Foreskin melanocyte (primary cell): ENCODE measurements at places on chromosomes 13 and 19.

- no peak for DNase-seq
Observed at GRCh38 chr13:52701728-52702465, 37.7 kb downstream of the CNMD start.

- no peak for DNase-seq
Observed at GRCh38 chr19:51093101-51093500, 10.4 kb upstream of the KLK14 start.

DNA sequence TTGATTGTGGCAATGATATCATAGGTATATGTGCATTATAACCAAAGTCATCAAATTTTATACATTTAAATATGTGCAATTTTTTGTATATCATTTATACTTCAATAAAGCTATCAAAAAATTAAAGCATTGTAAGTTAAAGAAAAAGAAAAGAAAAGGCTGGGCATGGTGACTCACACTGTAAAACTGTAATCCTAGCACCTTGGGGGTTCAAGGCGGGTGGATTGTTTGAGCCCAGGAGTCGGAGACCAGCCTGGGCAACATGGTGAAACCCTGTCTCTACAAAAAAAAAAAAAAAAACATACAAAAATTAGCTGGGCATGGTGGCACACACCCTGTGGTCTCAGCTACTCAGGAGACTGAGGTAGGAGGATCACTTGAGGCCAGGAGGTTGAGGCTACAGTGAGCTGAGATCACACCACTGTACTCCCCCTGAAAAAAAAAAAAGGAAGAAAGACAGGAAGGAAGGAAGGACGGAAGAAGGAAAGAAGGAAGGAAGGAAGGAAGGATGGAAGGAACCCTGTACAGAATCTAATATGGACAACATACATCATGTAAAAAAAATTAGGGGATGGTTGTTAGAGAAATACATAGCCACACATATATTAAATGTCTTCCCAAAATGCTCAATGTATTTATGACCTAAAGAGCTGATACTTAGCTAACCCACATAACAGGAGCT lies 21.7 kb upstream of the SLC25A30 start:
- DNase-seq, result no peak

DNA sequence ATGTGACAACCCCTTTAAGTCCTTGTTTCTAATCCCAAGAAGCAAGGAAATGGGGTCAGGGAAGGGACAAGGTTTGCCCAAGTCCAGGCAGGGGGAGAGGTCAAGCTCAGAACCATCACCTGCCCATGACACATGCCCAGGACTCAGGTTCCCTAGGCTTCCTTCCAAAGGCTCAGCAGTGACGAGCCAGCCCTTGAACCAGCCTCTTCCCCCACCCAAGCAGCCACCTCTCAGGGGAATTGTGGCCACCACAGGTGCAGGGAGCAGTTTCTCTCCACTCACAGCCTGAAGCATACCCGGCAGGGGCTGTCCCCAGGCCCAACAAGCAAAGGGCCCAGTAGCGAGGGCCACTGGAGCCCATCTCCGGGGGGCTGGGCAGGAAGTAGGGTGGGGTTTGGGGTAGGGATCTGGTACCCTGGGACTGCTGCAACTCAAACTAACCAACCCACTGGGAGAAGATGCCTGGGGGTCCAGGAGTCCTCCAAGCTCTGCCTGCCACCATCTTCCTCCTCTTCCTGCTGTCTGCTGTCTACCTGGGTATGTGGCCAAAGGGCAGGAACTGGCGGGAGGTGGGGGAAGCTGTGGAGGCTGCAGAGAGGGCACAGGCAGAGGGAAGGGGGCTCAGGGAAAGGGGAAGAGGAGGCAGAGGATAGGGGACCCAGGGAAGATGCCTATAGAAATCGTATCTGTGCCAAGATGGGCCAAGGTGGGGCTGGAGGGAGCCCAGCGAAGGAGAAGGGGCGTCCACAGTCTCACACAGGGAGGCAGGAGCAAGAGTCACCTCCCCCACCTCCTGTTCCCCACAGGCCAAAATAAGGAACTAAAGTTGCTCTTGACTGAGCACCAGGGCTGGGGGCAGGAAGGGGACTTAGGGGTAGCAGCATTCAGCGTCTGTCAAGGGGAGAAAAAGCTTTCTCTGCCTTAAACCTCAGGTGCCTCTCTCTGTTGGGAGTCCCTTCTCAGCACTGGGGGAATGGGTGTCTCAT lies at the start of gene CD79A:
Gene CD79A (plus strand): TSS at position 433 of the 986 bp plus-strand sequence. CDS start 26 bp downstream, at position 459.
- DNase-seq, result no peak

- DNase-seq, result no peak
Observed at GRCh38 chr19:54916822-54917221, 10.9 kb downstream of the NCR1 start.

GRCh38 chr19:9671655-9672054 lies 3.2 kb downstream of the ZNF562 start:
- DNase-seq, result no peak

- DNase-seq, result no peak
Observed at GRCh38 chr13:105016266-105016665, 1519.2 kb downstream of the EFNB2 start.

GRCh38 chr13:97344265-97345175 lies 89.4 kb upstream of the RAP2A start:
- peak; percentile 35 for DNase-seq

GRCh38 chr13:41052441-41052840 lies 8.9 kb upstream of the WBP4 start:
- DNase-seq, result no peak

GRCh38 chr19:44661205-44661604 lies 10.1 kb upstream of the CEACAM19 start:
- DNase-seq, result no peak

DNA sequence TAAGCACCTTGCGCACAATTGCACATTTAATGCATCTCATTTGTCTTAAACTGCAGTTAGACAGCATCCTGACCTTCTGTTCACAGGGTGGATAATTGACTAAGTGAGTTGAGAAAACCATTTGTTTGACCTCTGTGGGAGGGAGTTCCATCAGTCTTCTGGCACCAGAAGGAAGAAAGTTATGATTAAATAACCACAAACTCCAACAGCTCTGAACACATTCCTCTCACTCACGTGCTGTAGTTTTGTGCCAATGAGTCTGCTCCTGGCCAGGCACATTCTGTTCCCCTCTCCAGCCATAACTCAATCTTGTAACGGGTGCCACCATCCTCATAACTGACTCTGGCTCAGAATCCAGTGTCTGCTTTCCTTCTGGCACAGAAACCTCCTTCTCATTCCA lies 817.2 kb downstream of the SLITRK1 start:
- no peak for DNase-seq

- no peak for DNase-seq
Observed at GRCh38 chr13:51494156-51494555, 41.3 kb upstream of the INTS6 start.

- DNase-seq, result no peak
Observed at GRCh38 chr13:49248622-49249002, 887 bp downstream of the CDADC1 start.

DNA sequence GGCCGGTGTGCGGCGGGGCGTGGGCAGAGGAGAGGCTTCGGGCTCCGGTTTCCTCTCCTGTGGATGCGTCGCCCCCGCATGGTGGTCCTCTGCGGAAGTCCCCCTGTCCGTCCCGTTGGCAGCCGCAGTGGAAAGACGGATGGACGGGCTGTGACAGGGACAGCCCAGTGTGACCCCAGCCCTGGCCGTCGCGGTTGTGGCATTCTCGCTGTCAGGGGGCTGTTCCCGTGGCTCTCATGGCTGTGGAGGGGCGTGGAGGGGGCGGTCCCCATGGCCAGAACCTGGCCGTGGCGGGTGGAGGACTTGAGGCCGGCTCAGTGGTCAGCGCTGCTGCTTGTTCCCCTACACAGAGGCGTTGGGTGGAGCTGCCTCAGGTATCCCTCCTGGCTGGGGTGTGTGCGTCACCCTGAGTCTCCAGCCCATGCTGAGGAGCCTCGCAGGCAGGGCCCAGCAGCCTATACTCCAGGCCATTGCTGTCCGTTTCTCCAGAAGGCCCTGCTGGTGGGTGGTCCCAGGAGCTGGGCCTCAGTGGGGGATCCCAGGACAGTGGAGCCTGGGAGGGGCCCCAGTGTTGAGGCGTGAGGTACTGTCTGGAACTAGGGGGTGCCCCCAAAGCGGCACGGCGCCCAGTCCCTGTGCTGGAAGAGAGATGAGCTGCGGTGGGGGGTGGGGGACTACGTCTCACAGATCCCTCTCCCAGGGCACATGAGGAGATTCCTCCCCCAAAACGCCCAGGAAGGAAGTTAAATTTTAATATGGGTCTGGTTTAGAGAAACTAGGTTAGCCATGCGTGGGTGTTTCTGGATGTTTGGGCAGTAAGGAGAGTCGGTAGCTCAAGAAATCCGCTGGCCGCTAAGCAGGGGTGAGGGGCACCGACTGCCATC lies 20.3 kb downstream of the CSNK1G2 start:
- no peak for DNase-seq

GRCh38 chr13:103517066-103517767 lies 451.0 kb upstream of the SLC10A2 start:
- DNase-seq, result no peak

DNA sequence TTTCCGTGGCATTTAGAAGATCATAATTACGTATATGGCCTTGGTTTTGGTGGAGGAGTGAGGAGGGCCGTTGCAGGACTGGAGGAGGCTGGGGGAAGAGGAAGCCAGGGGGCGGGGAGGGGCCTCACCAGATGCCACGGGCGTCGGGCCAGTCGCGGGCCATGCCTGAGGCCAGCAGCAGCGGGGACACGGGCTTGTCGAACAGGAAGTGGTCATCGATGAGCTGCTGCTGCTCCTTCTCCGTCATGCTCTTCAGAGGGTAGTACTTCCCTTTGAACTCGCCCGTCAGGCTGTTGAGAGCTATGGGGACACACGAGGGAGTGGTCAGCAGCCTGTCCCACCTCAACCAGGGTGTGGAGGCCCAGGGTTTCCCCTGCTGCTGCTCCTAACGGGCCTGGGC lies 11.1 kb downstream of the CKM start:
- DNase-seq, result no peak

DNA sequence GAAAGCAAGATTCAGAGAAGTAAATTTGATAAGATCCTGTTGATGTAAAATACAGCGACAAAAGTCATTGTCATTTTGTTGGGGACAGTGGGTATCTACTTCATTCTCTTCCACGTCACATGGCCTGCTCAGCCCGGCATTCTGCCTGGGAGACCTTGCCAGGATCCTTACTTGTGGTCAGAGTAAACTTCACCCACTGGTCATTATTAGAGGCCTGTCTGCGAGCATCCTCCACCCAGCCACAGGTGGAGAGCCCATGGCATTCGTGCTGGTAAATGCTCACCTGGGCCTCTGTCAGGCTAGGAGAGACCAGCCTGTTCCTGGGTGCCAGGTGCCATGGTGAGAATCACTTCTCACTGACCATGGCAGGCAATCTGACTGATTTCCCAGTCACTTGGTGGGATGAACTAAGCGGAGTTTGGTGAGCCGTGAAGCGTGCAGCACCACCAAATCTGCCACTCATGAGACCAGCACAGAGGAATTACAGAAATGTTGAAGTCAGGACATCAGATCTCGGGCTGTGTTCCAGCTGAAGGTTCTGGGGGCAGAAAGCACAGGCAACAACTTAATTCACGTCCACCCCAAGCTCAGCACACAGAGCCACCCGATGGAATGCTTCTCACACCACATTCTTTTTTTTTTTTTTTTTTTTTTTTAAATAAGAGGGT lies 107.0 kb downstream of the SIPA1L3 start:
- DNase-seq, result no peak

GRCh38 chr13:50573066-50573465 lies 270.4 kb downstream of the DLEU7 start:
- no peak for DNase-seq

GRCh38 chr13:74135326-74136083 lies 1.3 kb upstream of the KLF12 start:
- peak; percentile 56 for DNase-seq

DNA sequence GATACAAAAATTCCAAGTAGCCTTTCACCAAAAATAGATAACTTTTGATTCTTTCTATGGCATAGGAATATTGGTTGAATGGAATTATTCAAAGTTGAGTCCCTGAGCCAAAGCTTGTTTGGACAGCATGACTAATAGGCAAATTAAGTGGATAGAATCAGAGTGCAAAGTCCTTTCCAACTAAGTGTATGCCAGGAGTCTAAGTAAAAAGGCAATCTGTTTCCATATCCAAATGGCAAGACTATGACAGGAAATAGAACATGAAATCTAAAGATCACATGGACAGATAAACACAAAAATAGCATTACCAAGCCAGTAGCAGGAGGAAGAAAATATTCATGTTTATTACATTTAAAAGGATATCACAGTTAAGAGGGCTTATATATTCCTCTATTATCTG lies 804.6 kb downstream of the SLITRK6 start:
- DNase-seq, result peak; percentile 42
